ENCODE measurements at places on chromosomes 2 and 18.

GRCh38 chr2:20025065-20025786, 12.8 kb upstream of the MATN3 start:
- DNase-seq = no peak

DNA sequence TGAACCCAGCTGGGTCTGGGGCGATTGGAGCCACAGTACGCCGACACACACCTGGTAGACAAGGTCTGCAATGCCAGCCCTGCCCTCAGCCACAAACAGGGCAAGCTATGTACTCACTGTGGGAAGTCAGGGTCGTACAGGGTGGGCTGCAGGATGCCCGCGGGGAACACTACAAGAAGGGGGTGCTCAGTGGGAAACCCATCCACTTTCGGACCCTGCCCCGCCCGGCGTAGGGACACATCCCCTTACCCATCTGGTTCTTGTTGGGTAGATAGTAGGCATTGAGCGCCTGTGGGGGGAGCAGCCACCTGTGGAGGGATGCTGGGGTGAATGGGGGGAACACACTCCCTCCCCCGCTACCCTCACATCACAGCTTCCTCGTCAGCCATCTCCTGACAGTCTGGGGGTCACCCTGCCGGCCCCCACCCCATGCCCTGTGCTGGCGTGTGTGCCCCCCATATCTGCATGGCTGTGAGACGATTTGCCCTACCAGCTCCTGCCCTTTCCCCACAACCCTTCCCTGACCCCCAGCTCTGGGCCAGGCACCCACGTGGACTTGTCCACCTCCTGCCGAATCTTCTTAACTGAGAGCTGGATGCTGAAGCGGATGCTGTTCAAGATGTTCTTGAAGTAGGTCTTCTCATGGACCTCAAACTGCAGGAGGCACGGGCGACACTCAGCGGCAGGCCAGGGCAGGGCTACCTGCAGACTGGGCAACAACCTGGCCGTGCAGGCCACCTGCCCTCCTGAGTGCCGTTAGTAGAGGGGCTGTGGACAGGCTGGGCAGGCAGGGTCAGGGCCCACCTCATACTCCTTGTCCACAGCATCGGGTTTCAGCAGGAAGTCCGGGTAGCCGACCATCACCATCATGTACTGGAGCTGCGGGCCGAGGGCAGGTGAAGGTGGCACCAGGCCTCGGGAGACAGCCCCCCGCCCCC, 5.1 kb downstream of the ECEL1 start:
- no peak for DNase-seq

GRCh38 chr18:23225503-23225902, 90.2 kb downstream of the CABLES1 start:
- no peak for DNase-seq

- DNase-seq = peak; percentile 62
Measured at GRCh38 chr18:37578886-37579513, 13.4 kb upstream of the CELF4 start.

GRCh38 chr2:178105566-178105965, 6.7 kb upstream of the RBM45 start:
- peak; percentile 46 for DNase-seq

GRCh38 chr2:196224756-196225155, 53.4 kb upstream of the STK17B start:
- DNase-seq = no peak

DNA sequence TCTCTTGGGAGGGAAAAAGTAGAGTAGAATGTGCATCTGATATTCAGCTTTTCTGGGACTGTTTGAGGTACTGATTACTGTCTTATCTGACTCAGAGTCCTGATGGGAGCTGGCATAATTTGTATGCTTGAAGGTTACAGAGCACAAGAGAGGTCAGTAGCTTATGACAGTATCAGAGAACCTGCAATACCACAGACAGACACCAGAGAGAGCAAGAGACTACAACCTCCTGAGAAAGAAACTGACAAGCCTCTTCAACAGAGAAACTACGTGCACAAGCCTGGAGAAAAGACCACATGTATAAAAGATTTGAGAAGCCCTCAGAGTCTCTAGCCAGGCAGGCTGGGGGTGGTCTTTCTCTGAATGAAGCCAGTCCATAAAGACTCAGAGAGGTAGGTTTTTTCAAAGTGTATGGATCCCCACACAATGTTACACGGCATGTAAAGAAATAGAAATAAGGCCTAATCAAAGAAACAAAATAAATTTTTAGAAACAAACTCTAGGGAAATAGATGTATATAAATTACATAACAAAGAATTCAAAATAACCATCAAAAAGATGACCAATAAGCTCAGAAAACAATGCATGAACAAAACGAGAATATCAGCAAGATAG, 568.3 kb downstream of the LRRTM4 start:
- peak; percentile 77 for DNase-seq

DNA sequence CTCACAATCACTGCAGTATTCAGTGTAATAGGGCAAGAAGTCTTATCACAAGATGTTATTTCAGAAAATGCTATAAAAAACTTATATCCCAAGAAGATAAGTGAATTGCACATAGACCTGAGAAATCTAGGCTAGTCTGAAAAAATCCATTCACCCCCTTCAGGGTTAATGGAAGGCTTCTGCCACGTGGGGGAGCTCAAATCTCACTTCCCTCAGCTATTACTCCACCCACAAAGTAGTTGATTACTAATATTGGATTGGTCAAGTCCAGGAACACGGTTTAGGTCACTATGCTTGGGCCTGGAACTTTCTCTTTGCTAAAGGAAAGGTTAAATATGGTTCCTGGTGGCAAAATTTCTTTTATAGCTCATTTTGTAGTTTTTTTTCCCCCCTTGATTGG, 51.2 kb upstream of the ADAM23 start:
- peak; percentile 12 for DNase-seq

DNA sequence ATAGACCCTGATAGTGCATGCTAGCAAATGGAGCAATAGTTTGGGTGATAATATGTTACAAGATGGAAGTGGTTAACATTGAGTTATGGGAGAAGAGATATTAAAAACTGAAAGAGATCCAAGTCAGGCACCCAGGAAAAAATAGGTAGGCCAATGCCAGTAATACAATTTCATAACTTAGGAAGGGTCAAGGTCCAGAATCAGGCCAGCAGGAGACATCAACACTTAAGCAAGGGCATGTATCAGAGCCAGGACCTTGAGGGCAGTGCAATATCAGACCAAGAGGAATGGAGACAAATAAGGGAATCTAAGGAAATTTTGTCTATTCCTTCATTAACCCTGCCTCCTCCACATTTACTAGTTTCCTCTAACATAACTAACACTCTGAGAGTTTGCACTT, 124.1 kb upstream of the NYAP2 start:
- DNase-seq = no peak

DNA sequence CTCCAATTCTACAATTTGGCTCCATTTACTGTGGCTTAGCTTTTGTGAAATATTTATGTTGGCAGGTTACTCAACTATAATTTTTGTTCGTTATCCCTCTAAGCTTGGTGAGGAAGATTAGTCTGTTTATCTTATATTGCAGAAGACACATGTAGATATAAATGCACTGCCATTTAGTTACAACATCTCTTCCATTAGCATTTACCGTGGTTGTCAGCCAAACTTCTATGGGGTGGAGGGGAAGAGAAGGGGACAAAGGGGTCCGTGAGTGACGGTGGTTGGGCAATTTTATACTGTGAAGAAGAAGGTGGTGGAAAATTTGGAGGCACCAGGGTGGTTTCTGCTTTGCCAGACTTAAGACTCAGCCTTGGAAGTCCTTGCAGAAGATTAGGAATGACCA, 117.6 kb upstream of the CXCR4 start:
- DNase-seq = no peak

DNA sequence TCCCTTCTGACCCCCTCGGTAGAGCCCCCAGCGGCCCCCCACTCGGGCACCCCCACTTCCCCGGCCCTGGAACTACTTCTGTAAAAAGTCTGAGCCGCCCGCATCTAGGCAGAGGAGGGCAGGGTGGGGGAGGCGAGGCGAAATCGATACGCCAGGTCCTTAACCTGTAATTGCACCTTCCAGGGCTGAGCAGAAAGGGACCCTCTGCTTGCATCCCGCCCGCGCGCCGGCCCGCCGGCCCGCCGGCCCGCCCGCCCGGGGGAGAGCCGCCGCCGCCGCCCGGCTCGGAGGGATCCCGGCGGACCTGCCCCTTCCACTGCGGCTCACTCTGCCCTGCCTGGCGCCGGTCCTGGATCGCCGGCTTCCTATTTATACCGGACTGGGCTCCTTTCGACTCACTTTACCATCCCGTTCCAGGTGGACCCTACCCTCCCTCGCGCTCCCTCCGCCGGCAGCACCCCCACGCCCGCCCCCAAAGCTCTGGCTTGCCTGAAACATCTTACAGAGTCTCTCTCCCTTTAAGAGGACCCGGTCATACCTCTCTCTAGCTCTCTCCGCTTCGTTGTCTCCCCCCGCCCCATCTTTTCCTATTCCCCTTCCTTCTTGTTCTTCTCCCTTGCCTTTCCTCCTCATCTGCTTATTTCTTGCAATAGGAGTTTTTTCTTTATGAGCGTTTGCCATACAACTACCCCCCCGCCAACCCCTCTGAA, 797 bp downstream of the KLHL14 start:
- DNase-seq = peak; percentile 55

GRCh38 chr2:177753682-177754491, 318.7 kb downstream of the PDE11A start:
- DNase-seq = peak; percentile 94

GRCh38 chr2:196422361-196422760, 217.2 kb upstream of the CCDC150 start:
- no peak for DNase-seq

DNA sequence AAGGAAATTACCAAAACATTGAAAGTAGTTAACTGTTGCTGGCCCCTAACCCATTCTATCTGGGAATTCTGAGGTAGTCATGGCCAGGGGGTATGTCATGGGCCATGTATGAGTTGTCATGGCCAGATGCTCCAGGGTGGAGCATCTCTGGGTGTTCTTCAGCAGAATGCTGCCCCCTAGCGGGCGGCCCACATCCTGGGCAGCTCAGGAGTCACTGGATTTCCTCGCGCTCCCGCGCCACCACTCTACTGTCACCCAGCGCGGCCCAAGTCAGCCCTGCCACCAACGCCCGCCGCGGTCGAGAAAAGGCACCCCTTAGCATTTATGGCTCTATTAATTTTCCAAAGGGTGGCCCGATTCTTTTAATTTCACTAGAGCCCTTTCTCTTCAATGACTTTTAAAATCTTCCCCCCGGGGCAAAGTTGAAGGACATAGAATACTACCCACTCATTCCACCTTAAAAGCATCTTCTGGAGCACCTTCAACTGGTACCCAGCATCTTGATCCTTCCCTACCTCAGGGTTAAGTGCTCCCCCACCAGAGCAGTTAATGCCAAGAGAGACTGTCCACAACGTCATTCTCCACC, 41.6 kb downstream of the PKDCC start:
- DNase-seq = peak; percentile 60
